ENCODE measurements at places on chromosomes 3 and 15.
A peak's percentile ranks its signal among the peaks of the same experiment; 100 is the strongest.

GRCh38 chr3:188534633-188535032 lies 380.7 kb downstream of the LPP start:
- DNase-seq: no peak
- H3K27me3 ChIP-seq: no peaks in the 10 kb centered on the region
- H3K4me1 ChIP-seq: peaks cover 25% of the 10 kb centered on the region
- no peaks in the 10 kb centered on the region for H3K36me3 ChIP-seq

- DNase-seq: no peak
- no peaks in the 10 kb centered on the region for H3K36me3 ChIP-seq
- H3K4me3 ChIP-seq: no peak overlapping the region
- peaks cover 5% of the 10 kb centered on the region for H3K4me1 ChIP-seq
- no peaks in the 10 kb centered on the region for H3K27me3 ChIP-seq
Measured at GRCh38 chr3:120640231-120640630, 41.8 kb downstream of the HGD start.

GRCh38 chr3:158717576-158717975 lies 14.7 kb downstream of the RARRES1 start:
- no peak overlapping the region for H3K27ac ChIP-seq
- DNase-seq: no peak
- H3K27me3 ChIP-seq: no peaks in the 10 kb centered on the region

- no peak overlapping the region for H3K4me3 ChIP-seq
- no peaks in the 10 kb centered on the region for H3K36me3 ChIP-seq
Measured at GRCh38 chr3:8301977-8302735, 199.5 kb upstream of the LMCD1 start.

- peaks cover 53% of the 10 kb centered on the region for H3K4me1 ChIP-seq
- no peak for DNase-seq
- H3K27me3 ChIP-seq: no peaks in the 10 kb centered on the region
- H3K27ac ChIP-seq: peak overlapping the region; percentile 98
- H3K36me3 ChIP-seq: no peaks in the 10 kb centered on the region
- peak overlapping the region; percentile 85 for H3K4me3 ChIP-seq
Measured at GRCh38 chr3:44340058-44340395, 1.5 kb downstream of the TCAIM start.

GRCh38 chr3:193585530-193585929 lies 7.5 kb upstream of the OPA1 start:
- DNase-seq: no peak
- H3K27ac ChIP-seq: no peak overlapping the region
- H3K4me3 ChIP-seq: no peak overlapping the region
- H3K27me3 ChIP-seq: no peaks in the 10 kb centered on the region
- H3K36me3 ChIP-seq: no peaks in the 10 kb centered on the region

DNA sequence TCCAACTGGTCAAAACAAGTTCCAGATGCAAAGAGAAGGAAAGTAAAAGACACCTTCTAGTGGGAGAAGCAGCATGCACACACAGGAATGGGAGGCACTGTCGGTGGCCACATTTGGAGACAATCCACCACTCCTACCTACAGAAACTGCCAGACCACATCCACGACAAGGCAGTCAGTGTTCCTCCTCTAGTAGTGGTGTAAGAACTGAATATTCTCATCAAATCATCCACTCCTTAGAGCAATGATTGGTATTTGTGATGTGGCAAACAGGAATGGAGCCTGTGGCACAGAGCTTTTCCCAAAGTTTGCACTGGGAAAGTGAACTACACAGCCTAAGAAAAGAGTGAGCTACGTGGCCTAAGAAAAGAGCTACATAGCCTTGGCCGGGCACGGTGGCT lies 5.1 kb upstream of the SPINT1 start:
- peaks cover 11% of the 10 kb centered on the region for H3K27me3 ChIP-seq
- H3K4me1 ChIP-seq: peaks cover 5% of the 10 kb centered on the region
- no peak overlapping the region for H3K4me3 ChIP-seq
- no peaks in the 10 kb centered on the region for H3K36me3 ChIP-seq
- no peak overlapping the region for H3K27ac ChIP-seq

- peaks cover 23% of the 10 kb centered on the region for H3K4me1 ChIP-seq
Measured at GRCh38 chr3:188037195-188037718, 116.7 kb upstream of the LPP start.

DNA sequence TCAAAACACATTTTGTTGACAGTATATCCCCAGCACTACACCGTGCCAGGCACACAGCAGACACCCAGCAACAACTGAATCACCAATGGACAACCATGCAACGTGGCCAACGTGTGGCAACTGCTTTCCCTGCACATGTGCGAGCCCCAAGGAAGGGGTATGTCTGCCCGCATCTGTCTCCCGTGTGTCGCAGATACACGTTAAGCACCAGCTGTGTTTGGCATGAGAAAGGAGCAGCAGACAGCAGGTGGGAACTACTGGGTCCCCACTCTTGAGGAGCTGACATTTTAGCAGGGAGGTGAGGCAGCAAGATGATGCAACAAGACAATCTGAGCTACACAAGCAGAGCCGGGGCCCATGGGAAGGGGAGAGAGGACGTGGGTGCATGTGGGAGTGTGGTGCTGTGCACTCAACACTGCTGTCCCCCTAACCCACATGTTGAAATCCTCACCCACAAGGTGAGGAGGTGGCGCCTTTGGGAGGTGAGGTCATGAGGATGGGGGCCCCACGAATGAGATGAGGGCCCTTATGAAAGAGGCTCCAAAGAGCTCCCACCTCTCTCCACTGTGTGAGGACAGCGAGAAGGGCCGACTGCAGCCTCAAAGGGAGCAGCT lies 56.2 kb downstream of the ROPN1B start:
- no peak for DNase-seq
- no peaks in the 10 kb centered on the region for H3K27me3 ChIP-seq
- H3K4me3 ChIP-seq: no peak overlapping the region
- H3K27ac ChIP-seq: no peak overlapping the region

DNA sequence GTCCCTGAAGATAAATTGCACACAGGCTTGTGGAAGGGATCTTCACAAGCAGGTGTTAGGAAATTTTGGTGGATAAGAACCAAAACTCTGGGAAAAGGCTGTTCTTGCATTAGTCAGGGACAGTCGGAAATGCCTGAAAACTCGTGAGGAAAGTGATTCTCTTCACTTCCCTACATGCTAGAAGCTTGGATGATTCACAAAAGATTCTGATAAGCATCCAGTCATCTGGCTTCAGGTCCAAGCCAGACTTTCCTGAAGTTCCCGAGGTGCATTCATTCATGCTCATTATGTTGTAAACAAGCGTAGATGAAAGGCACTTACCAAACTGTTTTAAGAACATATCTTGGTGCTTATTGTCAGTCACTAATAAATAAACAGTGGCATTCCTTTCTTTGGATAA lies 1028.7 kb downstream of the NTRK3 start:
- H3K4me3 ChIP-seq: no peak overlapping the region
- no peaks in the 10 kb centered on the region for H3K4me1 ChIP-seq
- DNase-seq: no peak
- no peaks in the 10 kb centered on the region for H3K27me3 ChIP-seq
- H3K36me3 ChIP-seq: no peaks in the 10 kb centered on the region
- H3K27ac ChIP-seq: no peak overlapping the region

DNA sequence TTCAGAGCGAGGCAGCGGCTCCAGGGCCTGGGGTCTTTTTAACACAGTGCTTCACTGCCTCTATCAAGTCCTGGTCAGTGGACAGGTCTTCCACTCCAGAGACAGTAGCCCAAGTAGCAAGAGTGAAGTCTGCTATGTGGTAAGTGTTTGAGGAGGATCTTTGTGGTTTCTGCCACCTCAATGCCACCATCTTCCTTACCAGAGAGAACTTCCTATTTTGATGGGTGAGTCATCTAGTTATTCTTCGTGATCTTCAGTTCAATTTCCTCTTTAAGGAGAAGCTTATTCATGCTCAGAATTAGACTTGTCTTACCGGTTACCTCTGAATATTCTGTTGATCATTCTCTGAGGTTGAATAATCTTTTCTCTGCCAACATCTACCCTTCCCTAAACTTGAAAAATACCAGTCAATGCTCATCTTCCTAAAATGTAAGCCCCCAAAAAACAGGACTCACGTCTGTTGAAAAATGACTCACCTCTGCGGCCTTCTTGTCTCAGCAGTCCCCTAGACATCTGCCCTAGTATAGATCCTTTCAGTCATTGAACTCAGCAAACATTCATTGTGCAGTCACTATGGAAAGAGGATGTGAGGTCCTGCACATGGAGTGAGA lies 32.2 kb upstream of the BCL6 start:
- no peak overlapping the region for H3K4me3 ChIP-seq
- DNase-seq: no peak
- no peaks in the 10 kb centered on the region for H3K36me3 ChIP-seq
- H3K27me3 ChIP-seq: no peaks in the 10 kb centered on the region
- H3K4me1 ChIP-seq: peaks cover 11% of the 10 kb centered on the region

- no peak overlapping the region for H3K27ac ChIP-seq
- no peak overlapping the region for H3K4me3 ChIP-seq
- peaks cover 24% of the 10 kb centered on the region for H3K4me1 ChIP-seq
- no peaks in the 10 kb centered on the region for H3K36me3 ChIP-seq
Measured at GRCh38 chr3:11671648-11672100, 28.0 kb upstream of the VGLL4 start.

Measured in left ventricle myocardium inferior (tissue), 1 donor.